ENCODE measurements at places on chromosomes 16 and 17.

GRCh38 chr17:81608605-81609004, 28.3 kb downstream of the NPLOC4 start:
- no peak for DNase-seq

DNA sequence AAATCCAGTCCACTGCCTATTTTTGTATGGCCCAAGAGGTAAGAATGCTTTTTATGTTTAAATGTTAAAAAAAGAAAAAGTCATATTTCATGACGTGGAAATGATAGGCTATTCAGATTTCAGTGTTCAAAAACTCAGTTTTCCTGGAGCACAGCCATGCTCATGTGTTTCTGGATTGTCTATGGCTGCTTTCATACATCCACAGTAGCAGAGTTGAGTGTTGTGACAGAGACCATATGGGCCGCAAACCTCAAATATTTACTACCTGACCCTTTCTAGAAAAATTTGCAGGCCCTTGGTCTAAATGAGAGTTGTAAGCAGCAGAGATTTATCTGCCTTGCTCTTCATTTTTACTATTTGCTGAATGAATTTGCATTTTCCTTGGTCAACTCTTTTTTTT, 264.1 kb downstream of the CBLN1 start:
- no peak for DNase-seq

- DNase-seq, result no peak
Measured at GRCh38 chr17:50635982-50636803, 1.5 kb downstream of the ABCC3 start.

GRCh38 chr16:14492614-14493013, 137.4 kb downstream of the PARN start:
- no peak for DNase-seq

DNA sequence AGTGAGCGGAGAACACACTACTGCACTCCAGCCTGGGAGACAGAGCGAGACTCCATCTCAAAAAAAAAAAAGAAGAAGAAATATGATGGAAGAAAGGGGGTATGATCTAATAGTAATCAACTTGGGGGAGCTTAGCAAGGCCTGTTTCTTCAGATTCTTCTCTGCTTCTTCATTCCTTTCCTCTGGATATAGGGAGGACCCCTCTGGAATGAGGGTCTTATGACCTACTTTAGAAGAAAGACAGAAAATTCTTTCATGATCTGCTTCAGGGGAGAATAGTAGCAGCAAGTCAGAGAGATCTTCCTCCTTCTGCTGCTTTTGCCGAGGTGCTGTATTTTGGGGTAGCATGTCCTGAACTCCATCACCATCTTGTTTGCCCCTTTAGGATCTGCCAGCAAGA, 44.9 kb upstream of the ETV4 start:
- no peak for DNase-seq

GRCh38 chr16:46629331-46630219, 8.4 kb upstream of the SHCBP1 start:
- peak; percentile 21 for DNase-seq

DNA sequence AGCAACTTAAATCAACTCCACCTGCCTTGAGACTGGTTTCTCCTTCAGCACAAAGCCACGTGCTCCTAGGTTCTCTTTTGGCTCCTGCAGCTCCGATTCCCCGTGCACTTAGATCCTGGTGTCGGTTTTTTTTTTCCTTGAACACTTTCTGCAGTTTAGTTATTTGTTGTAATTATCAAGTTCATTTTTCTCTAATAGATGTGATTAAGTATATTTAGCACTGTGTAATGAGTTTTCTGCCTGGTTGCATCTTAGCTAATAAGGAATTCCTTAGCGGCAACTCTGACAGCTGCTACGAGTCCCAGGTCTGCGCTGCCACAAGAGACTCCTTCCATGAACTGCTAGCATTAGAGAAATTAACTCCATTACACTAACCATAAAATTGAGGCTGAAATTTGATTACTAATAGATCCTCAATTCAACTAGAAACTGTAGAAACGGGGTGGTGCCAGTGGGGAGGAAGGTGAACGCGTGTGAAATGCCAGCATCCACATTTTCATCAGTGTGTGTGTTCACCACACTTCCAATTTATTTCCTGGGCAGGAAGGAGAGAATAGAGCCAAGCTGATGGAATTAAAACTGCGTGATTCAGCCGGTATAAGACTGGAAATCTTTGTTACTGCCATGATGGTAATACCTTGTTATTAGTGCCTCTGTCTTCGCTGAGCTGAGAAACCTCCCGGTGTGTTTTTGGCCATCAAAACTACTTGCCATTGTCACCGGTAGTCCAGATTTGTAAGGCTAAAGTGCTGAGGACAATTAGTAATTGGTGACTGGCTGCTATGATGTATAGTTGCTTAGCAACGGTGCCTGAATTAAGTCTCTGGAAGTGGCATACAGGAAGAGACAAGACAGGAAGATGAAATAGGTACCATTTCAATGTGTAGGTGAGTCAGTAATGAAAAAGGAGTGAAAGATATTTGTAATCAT, 232.4 kb downstream of the IRX3 start:
- no peak for DNase-seq

- DNase-seq, result no peak
Measured at GRCh38 chr16:80656711-80657150, 115.9 kb downstream of the DYNLRB2 start.

DNA sequence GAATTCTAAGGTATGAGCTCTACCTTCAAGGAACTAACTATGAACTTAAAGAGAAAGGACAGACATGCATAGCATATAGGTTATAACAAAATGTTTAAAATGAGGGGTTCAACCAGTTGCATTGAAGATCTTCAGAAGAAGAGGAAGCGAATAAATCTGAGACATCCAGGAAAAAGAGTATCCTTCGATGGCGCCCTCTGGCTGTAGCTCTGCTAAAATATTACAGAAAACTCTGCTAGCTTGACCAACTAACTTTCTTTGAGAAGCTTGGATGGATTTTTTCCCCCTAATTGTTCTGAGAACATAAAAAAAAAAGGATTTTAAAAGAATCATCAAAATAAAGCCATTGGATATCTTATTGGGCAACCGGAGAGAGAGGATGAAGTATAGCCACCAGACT, 659.9 kb upstream of the SOX9 start:
- peak; percentile 3 for DNase-seq

GRCh38 chr17:29571486-29571882, 3.0 kb downstream of the TP53I13 start:
- no peak for DNase-seq

- DNase-seq, result no peak
Measured at GRCh38 chr17:7977805-7978204, 24.6 kb upstream of the GUCY2D start.

DNA sequence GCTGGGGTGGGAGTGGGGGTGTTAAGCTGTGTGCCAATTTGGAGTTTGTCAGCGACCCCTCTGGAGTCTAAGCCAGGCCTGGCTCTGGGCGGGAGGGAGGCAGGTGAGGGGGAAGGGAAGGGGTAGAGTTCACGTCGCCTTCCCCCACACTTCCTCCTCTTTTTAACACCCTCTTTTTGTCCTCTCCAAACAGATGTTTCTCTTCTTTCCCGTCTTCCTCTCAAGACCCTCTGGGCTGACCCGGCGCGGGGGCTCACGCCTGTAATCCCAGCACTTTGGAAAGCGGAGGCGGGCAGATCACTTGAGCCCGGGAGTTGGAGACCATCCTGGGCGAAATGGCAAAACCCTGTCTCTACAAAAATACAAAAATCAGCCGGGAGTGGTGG, 3.3 kb downstream of the HOXB1 start:
- DNase-seq, result no peak

GRCh38 chr16:67093098-67093726, 16.5 kb upstream of the PHAF1 start:
- DNase-seq, result no peak

DNA sequence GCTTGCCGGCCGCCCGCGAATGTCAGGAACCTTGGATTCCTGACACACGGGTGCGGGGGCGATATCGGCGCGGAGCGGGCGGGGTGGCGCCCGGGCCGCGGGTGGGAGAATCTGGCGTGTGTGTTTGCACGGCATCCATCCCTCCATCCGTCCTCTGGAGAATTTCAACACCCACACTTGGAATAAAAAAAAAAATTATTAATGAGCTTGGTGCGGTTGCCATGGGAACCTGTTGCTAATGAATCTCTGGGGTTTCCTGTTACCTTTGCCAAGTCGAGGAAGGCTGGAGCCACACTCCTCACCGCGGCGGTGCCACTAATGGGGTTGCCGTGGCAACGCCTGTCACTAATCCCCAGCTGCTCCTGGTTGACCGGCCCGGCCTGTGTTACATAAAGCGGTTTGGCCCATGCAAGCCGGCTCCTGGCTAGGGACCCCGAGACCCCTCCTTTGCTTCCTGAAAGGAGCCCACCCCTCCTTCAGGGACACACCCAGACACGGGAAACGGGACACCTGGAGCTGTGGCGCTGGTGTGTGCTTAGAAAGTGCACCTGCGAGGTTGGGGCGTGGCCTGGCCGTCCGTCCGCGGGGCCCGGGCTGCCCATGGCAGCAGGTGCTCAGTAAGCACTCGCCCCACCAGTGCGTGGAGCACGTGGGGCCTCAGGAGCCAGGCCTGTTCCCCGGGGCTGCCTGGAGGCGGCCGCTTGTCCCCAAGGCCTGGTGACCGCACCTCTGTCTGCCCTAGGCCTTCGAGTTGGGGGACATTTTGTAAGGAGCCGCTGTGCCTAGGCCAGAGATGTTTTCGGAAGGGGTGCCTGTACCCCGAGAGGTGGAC, 14.6 kb downstream of the CACNA1H start:
- no peak for DNase-seq

DNA sequence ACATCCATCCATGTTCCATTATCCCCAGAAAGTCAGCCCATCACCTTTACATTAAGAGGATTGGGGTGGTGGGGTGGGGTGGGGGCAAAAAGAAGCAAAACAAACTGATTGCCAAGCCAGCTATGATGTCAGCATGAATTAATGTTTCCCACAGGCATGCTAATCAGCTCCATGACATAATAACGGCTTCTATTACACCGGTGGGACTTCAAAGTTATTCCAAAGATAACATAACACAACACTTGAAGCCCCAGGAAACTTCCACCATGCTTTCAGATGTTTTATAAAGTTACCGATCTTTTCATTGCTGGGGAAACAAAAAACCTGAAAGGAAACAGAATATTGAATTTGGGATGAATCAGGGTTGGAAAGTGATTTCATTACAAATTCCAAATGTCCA, 155.9 kb upstream of the IRX5 start:
- DNase-seq, result no peak

DNA sequence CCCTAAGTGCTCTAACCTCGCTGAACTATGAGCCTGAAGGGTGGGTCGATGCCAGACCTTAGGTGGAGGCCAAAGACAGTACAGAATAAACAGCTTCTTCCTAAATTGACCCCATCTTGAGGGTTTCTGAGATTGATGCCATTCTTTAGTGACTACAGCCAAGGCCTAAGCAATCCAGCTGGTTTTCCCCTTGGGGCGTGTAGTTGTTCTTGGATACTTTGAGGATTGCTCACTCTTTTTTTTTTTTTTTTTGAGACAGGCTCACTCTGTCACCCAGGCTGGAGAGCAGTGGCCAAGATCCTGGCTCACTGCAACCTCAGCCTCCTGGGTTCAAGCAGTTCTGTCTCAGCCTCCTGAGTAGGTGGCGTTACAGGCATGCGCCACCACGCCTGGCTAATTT, 2.0 kb downstream of the OVCA2 start:
- DNase-seq, result no peak

DNA sequence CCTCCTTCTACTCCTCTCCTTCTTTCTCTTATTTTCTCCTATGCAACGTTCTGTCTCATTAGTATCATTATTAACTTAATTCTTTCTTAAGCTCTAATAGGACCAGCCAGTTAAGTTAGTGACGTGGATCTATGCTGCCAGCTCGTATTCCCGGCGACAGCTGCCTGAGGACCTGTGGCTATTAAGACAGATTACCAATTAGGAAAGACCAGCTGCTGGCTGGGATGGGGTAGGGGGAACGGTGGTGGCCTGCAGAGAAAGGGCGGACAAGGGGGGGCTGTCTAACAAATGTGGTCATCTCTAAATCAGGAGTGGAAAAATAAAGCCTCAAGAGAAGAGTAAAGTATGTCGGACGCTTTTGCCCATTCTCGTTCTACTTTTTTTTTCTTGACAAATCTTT, 770 bp upstream of the MYH3 start:
- DNase-seq, result no peak

GRCh38 chr16:22946433-22946832, 132.5 kb downstream of the HS3ST2 start:
- no peak for DNase-seq

GRCh38 chr17:44086364-44087311, 16.1 kb downstream of the G6PC3 start:
- no peak for DNase-seq

DNA sequence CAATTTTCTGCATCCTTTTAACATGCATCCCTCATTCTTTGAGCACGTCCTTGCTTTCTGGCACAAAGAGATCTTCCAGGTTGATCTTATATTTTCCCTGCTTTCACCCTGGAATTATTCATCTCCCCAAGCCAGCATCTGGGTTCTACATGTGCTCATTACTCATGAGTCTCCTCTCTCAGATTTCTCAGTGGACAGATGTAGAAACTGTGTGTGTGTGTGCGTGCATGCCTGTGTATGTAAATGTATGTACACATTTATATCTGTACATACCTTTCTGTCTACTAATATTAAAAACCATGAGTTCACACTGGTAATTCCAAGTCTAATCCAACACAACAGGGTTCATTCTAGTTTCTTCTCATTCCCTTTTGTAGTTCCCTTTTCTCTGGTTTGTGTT, 41.9 kb upstream of the NSRP1 start:
- no peak for DNase-seq

DNA sequence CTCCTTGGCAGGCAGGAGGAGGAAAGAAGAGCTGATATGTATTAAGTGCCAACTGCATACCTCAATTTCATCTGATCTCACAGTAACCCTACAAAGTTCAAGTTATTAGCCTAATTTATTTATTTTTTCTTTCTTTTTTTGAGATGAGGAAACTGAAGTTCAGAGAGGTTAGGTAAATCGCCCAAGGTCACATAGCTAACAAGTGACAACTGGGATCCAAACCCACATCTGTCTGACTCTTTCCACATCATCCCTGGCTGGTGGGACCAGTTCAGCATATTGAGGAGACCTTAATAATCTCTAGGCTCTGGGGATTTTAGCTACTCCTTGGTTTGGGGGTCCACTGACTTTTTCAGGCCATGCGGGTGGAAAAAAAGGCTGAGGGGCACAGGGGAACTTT, 60.9 kb downstream of the CYB5B start:
- DNase-seq, result no peak

- DNase-seq, result no peak
Measured at GRCh38 chr16:53768167-53768566, 64.2 kb downstream of the FTO start.
